ENCODE measurements at places on chromosomes 12 and 14.

DNA sequence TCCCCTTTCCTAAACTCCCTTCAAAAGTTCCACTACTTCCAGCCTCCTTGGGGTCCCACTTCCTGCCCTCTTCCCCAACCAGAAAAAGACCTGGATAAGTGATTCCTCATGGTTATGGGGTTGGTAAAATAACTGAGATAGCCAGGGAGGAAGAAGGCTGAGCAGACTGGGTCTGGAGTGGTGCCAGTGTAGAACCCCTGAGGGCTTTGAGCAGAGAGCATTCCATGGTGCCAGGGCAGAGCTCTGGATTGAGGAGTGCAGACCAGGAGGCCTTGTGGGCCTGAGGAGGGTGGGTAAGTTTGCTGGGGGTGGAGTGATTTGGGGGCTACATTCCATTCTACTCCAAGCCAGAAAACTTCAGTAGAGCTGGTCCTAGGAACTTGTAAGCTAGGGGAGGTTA, 9.5 kb upstream of the CISTR start:
- DNase-seq, result no peak

- no peak for DNase-seq
Observed at GRCh38 chr12:1448336-1448735, 146.0 kb downstream of the FBXL14 start.

DNA sequence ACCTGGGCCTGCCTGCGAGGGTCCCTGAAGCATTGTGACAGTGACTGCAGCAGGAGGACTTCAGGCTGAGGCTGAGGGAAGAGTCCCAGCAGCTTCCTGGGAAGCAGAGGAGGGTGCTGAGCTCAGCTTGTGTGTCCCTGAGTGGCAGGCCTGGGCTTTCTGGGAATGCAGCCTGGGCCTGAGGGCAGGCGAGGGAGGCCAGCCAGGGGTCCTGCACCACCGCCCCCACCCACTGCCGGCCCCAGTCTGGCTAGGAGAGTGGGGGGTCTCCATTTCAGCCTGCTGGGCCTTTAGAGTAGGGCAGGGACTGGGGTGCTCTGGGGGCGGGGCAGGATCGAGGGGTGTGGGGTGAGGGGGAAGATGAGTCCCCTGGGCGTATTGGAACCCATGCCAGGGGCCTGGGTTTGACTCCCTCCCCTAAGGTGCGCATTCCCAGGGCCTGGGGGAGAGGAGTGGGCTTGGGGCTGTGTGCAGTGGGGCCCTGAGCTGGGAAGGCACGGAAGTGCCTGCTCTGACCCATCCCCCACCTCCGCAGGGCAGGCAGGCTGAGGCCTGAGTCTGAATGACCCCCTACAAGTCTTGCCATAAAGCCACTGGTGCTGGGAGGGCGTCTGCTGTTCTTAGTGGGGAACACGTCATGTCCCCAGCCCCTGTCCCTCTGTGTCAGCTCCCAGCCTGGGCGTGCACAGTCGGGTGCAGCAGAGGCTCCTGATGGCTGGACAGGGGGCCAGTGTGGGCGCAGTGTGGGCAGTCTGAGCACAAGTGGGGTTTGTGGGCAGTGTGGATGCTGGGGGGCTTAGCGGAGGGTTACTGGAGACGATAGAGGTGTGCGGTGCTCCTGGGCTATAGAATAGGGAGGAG, 46.4 kb downstream of the KRT80 start:
- no peak for DNase-seq

GRCh38 chr12:76755829-76756379, 8.0 kb upstream of the ZDHHC17 start:
- no peak for DNase-seq

DNA sequence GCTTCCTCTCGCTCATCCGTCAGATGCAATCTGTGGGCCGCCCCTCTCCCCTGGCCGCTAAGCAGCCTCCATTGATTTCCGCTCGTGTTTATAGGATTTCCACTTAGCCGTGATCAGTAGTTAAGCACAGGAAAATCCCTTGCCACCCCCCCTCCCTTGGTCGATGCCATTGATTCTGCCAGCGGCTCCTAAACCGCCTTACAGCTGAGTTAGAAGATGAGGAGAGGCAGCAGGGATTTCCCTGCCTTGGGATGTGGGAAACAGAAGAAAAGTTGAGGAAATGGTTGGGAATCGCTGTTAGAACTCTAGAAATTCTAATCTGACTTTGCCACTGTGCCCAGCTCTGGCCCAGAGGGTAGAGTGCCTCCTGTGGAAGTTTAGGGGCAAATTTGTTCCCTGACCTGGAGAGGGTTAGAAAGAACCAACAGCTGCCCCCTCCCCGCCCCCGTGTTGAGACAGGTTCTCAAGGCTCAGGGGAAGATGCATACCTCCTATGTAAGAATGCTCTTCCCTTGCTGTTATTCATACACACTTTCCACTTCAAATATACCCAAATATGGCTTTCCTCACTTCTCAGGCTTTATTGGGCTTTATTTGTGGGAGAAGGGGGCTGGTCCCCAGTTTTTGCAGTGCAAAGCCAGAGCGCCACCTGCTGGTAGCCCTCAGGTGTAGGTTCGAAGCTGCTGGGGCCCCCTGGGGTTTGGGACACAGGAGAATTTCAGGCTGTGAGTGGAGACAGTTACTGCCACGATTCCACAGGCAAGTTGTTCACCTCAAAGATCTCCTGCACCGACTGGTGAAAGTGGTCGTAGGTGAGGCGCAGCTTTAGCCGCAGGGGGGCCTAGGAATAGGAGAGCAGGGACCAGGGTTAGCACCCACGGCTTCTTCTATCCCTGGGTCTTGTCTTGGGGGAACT, 3.2 kb downstream of the THTPA start:
- peak; percentile 84 for DNase-seq

- no peak for DNase-seq
Observed at GRCh38 chr12:800401-800800, 48.0 kb downstream of the WNK1 start.

- no peak for DNase-seq
Observed at GRCh38 chr12:70468741-70469140, 102.7 kb downstream of the KCNMB4 start.

- peak; percentile 67 for DNase-seq
Observed at GRCh38 chr12:103929046-103929783, 995 bp upstream of the HSP90B1 start.

DNA sequence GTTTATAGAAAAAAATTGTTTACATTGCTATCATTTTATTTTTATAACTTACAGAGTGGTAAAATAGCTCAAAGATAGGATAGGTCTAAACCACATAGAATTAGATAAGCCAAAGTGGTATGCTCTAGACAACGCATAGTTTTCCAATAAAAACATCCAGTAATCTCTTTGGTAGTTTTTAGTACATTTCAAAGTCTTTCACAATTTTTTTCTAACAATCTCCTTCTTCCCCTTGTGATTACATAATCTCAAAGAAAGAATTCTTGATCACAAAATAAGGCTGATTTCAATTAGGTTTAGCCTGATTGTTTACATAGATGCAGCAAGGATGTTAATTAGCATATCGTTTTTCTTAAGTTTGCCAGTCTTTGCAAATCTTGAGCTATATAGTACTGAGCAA, 460.0 kb downstream of the FUT8 start:
- DNase-seq, result no peak

- no peak for DNase-seq
Observed at GRCh38 chr14:68932686-68933085, 46.4 kb downstream of the ACTN1 start.

GRCh38 chr12:122200541-122201175, 2.9 kb upstream of the B3GNT4 start:
- DNase-seq, result no peak

GRCh38 chr12:68866950-68867349, 59.0 kb downstream of the MDM2 start:
- no peak for DNase-seq

DNA sequence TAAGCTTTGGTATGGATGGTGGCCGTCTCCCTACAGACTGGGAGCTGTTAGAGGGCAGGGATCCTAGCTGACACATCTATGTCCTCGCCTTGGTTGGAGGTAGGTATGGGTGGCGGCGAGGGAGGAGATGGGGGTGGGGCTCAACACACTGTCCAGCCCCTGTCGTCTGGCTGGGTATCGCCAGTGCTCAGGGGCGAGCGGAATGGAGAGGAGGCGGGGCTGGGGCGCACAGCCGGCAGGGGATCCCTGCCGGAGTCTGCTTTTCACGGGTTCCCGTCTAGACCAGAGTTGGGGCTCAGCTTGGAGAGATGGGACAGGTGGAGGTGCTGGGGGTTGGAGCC, 16.1 kb downstream of the TAMALIN start:
- no peak for DNase-seq

- no peak for DNase-seq
Observed at GRCh38 chr12:114668886-114669288, 15.1 kb downstream of the TBX3 start.

DNA sequence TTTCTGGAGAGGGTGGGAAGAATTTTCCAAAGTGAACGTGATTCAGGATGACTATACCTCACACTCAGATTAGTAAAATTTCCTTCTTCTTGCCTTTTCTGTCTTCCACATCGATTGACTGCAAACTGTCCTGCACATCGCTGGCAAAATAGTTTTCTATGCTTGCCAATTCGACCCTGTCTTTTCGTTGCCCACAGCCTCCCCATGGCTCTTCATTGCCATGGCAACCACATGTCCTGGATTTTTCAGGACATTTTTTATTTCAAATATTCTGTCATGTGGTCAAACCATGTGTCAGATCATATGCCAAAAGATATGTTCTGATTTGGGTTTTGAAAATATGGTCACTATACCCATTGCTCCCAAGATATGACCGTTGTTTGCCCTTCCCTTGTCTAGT, 46.9 kb upstream of the OTX2 start:
- no peak for DNase-seq

DNA sequence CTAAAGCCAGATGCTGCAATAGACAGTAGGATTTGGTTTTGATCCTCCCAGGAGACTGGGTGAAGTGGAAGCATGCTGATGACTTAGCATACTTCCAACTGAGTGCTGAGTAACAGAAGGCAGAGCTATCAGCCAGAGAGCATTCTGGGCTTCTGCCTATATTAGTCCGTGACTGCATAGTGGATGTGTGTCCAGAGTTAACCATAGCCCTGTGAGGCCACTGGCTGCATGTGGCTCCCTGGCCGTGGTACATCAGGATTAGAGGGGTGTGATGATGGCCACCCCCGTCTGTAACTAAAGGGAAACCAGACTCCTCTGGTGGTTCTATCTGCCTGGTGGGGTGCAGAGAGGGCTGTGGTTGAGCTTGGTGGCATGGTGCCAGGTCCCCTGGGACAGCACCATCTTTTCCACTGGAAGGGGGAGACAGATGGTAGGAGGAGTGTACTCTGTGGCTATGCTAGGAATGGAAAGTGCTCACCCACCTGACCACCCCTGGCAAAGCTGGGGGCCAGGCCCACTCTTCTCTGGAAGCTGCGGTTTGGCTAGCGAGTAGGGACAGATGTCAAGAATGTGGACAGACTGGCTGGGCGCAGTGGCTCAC, 27.4 kb downstream of the ABCD4 start:
- no peak for DNase-seq

GRCh38 chr12:21656905-21657325, 727 bp downstream of the LDHB start:
- peak; percentile 39 for DNase-seq

DNA sequence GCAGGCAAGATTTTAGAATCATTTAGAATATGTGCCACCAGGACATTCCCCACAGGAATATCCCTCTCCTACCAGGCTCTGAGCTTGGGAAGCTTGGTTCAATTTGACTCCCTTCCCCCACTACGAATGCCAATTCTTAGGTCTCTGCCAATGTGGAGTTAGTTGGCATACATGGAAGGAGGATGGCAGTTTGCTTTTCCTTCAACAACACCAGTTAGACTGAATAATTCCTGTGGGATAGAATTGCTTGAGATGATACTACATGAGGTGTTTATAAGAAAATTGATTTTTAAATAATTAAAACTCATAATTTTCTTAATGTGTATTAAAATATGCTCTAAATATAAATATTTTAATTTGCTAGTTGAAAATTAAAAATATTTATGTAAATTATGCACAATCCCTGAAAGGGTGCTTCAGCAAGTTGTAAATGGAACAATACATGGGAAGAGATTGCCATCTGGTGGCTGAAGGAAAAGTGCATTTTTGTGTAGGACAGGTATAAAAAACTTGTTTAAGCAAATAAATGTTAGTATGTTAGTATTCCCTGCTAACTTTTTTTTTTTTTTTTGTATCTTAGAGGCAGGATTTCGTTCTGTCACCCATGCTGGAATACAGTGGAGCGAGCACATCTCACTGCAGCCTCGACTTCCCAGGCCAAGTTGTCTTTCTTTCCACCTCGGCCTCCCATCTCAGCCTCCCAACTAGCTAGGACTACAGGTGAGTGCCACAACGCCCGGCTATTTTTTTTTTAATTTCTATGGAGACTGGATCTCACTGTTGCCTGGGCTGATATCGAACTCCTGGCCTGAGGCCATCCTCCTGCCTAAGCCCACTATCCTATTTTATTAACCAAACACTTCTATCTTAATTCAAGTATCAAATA, 25.8 kb upstream of the STRAP start:
- no peak for DNase-seq

GRCh38 chr12:131195796-131196195, 242.1 kb downstream of the ADGRD1 start:
- DNase-seq, result no peak

DNA sequence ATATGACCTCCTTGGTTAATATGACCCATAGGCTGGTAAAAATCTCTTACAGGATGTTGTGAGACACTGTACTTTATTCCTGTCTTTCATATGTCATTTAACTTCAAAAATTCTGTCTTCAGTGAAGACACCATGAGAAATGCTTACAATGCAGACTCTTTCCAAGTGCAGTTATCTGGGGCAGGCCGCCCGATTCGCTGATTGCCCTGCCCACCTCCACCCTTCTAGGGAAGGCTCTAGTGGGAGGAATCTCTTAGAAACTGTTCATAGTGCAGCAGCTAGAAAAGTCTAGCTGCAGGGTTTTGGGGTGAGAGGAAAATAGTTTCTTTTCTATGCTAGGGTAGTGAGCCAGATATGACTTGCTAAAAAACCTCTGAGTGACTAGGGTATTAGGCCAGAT, 15.0 kb upstream of the CIPC start:
- DNase-seq, result no peak

DNA sequence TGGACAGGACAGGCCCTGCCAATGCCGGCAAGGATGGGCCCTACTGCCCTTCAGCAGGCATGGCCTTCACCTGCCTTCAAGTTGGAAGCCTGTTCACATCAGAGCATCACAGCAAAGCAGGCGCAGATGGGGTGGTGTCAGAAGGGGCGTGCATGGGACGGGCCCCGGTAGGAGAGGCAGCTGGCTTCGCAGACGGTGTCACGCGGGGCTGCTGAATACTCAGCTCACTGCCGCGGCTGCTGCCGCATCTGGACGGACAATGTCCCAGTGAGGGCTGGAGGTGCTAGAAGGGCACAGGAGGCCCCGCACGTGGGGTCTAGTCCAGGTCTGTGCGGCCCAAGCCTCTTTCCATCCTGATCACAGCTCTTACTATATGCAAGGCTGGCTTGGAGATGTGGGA, 42.1 kb downstream of the LRCOL1 start:
- no peak for DNase-seq

DNA sequence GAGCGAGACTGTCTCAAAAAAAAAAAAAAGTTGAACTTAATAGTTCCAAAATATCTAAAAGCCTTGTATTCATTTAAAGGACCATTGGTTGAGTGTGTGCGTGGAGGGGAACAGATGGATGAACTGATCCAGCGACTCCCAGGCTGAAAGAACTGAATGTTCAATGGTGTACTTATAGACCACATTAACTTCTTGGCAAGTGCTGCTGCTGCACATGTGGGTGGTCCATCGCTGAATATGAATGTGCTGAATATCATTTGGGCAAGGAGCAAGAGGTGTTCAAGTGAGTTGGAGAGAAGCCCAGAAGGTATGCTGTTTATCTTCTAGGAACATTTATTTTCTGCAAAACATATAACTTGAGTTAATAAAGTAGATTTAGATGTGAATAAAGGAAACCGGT, 289.0 kb upstream of the RPL10L start:
- DNase-seq, result no peak
